H9 (cell line): ENCODE measurements at places on chromosomes 6 and 20.

GRCh38 chr6:155354167-155354566 lies 39.9 kb upstream of the TFB1M start:
- no peak for DNase-seq

DNA sequence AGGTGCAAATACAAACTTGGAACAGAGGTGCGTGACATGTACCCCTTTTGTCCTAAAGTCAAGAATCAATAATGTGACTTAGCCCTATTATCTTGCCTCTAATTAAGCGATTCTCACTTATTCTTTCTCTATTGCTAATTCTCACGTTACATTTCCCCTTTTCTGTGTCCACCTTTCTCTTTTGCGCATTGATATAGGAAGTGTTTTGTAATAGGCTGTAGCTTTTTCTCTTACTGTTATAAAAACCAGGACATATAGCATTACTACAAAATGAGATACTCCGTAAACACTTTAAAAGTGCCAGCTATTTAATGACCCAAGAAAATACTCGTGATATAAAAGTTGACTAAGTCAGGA lies 669 bp upstream of the TMEM30A start:
- no peak for DNase-seq

DNA sequence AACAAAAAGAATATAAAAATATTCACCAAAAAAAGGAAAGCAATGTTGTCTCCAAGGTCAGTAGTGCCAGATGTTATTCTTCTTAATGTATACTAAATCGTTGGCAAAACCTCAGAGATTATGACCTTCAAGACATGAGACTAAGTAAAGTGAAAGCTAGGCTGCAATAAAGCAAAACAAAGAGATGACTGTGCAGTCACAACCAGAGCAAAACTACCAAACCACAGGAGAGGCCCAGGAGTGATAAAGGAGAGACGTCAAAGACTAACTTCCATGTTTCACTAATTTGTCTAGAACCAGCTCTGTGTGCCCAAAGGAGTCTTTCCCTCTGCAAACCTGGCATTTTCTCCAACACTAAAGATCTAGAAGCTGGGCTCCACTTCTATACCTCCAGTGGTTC lies 155.9 kb upstream of the POU3F2 start:
- no peak for DNase-seq

- no peak for DNase-seq
Observed at GRCh38 chr6:72950114-72950860, 275.0 kb downstream of the KHDC1L start.

- no peak for DNase-seq
Observed at GRCh38 chr6:139650941-139651340, 276.5 kb upstream of the CITED2 start.

- no peak for DNase-seq
Observed at GRCh38 chr6:136155191-136155590, 94.9 kb downstream of the MTFR2 start.

- DNase-seq = no peak
Observed at GRCh38 chr20:46901638-46902037, 7.0 kb downstream of the EYA2 start.

DNA sequence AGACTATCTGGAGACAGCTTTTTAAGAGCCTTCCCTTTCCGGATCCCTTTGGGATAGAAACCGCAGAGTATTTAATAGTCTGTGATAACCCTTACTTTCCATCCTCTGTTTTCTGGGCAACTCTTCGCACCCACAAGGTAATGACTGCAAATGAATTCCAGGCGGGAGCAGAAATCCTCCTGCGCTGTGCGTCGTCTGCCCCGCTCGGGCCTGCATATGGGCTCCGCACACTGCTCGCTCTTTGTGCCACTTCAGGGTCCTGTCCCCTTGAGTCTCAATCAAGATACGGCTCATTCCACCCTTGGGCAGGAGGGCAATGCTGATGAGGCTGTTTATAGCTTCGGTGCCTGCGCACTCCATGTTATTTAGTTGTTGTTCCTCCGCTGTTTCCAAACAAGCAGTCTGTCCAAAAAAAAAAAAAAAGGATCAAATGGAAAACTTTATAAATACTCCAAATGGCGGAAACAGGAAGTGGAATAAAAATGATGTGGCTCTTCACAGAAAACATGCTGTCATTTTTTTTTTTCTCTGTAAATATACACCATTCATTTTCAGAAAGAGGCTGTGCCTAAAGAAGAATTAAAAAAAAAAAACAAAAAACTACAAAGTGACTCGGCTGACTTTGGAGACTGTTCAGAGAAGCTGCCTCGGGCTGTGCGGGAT lies 169.6 kb upstream of the GMDS start:
- DNase-seq = no peak

GRCh38 chr6:135322427-135323201 lies 141.5 kb downstream of the MYB start:
- DNase-seq = no peak

DNA sequence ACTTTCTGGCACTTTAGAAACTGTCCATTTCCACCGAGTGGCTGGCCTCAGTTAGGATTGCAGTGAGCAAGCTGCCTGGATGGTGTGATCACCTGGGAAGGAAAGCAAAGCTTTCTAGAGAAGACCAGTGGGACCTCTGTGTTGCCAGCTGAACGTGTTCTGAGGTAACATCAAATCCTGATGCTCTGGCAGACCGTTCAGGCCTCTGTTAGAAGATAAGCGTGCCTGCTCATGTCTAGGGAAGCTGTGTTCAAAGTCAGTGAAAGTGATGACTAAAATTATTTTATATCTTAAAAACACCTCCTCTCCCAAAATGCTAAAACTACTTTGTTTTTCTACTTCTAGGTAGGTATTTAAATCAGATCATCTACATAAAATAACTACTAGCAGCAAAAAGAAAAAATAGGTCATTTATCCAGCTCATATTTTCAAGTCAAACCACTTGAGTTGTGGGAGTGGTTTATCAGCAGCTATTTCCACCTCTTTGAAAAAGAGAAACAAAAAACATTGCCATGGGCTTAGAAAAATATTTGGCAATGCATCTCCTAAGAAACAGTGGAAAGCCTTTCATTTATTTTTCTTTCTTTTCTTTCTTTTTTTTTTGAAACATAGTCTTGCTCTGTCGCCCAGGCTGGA lies 54.8 kb downstream of the CEP43 start:
- no peak for DNase-seq

- no peak for DNase-seq
Observed at GRCh38 chr20:25237610-25238318, 10.1 kb upstream of the PYGB start.

DNA sequence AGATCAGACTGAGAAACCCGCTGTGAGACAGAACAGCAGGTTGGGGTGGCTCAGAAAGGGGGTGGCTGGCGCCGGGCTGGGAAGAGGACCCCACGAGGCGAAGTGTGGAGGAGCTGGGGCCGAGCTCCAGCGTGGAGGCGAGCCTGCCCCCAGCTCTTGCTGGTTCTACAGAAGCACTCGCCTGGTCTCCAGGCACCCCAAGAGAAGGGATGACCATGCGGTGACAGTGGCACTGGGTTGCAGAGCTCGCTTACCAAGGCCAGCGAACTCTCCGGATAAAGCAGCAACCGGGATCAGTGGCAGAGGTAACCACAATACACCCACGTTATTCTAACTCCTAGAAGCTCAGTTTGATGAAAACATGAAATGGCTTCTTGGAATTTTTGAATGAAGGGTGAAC lies 26.5 kb downstream of the THBS2 start:
- DNase-seq = no peak

- no peak for DNase-seq
Observed at GRCh38 chr6:167671977-167672687, 154.6 kb upstream of the AFDN start.

DNA sequence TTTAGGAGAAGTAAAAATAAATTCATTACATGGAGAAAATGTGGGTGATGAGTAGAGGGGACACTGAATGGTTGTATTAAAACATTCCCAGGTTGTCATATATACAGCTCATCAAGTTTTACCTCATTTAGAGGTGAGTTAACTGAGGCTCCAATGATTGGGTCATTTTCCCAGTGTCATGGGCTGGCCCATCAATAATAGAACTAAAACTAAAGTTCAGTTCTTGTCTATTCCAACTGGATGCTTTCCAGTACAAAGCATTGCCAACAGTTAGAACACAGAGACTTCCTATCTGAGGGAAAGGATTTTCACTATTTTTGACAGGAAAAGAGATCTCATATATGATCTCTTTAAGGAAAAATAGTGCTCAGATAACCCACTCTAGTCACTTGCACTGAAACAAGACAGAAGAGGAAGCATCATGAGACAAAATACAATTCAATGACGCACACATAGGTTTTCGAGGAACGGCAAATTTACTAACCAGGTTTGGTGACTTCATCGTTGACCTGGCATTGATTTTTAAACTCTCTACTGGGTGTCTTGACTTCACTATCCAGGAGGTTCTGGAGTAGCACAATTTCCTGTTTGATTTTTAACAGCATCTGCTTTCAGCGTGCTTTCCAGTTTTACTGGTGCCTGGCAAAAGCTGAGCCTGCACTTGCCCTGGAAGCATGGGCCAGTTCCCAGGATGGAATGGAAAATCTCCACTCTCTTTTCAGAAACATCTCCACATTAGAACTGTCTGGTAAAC lies 195.5 kb upstream of the FBXL4 start:
- no peak for DNase-seq

DNA sequence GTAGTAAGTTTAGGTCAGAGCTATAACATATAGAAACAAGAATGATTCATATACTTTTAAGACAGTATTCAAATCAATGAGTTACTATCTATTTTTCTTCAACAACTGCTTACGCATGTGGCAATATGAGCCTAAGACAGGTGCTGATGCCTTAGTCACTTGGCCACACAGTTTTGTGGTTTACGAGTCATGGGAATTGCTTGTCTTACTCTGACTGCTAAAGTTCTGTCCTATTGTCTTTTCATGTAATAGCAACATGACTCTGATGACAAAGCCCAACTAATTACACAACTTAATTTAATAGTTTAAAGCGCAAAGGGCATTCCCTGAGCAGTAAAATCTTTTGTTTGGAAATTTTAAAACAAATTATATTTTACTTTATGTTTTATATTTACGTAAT lies 159.3 kb upstream of the CENPW start:
- no peak for DNase-seq

GRCh38 chr6:72622094-72622940 lies 453 bp downstream of the KCNQ5 start:
- DNase-seq = peak; percentile 69

DNA sequence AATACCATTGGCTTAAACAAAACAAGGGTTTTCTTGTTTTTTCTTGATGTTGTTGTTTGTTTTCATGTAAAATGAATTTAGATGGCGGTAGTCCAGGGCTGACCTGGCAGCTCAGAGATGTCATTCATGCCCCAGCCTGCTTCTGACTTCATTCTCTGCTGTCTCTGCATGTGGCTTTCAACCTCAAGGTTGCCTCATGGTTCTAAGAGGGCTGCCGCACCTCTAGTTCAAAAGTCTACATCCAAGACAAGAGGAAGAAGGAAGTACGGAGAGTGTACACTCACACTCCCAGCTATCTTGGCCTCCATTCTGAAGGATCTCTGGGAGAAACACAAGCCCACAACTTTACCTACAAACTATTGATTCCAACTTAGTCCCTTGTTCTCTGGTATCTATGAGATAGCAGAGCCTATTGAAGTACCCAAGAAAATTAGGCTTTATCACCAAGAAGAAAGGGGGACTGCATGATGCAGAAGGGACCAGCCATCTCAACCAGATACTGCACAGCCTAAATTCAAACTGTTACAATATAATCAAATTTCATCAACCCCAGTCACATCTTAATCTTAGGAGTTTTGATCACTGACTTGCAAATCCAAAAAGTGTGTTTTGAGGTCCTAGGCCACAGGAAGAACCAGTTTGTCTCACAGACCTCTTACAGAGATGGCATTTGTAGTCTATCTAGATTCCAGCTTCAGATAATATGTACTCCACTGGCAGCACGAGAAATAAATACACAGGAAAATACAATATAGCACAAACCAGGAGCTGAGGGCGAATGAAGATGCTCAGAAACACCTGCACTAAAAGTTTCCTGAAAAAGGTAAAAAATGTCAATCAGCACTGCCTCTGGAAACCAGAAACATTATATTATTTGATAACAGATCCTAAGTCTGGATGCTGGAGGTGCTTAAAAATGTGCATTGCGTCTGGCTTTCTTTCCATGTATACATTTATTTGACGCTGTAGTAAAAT lies 866 bp upstream of the BTN3A3 start:
- no peak for DNase-seq
